ENCODE measurements at places on chromosomes 13 and 19.
A peak's percentile ranks its signal among the peaks of the same experiment; 100 is the strongest.

DNA sequence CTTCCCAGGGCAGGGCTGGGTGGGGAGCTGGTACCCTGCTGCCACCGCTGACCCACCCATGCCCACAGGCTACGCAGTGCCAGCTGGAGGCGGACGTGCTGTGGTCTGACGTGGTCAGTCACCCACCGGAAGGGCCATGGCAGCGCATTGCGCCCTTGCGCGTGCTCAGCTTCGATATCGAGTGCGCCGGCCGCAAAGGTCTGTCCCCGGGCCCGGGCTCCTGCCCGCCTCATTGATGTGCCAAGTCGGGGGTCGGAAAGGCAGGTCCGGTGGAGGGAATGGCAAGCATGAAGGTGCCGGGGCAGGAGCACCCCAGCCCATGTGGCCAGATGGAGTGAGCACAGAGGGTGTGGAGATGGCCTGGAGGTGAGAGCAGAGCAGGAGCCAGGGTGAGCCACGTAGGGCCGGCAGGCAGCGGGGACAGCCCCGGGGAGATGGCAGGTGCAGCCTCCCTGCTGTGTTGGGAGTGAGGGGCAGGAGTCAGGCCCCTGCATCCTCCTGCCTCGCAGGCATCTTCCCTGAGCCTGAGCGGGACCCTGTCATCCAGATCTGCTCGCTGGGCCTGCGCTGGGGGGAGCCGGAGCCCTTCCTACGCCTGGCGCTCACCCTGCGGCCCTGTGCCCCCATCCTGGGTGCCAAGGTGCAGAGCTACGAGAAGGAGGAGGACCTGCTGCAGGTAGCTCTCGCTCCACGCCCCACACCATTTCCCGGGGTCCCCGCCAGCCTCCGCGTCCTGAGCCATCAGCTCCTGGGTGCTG, 16.0 kb upstream of the SPIB start:
- no peak for DNase-seq

- no peak for DNase-seq
Observed at GRCh38 chr19:27824108-27824507, 1388.8 kb downstream of the UQCRFS1 start.

GRCh38 chr13:76293751-76294150, 592.5 kb downstream of the KCTD12 start:
- no peak for DNase-seq

GRCh38 chr13:95253033-95253432, 48.2 kb downstream of the ABCC4 start:
- DNase-seq: no peak

DNA sequence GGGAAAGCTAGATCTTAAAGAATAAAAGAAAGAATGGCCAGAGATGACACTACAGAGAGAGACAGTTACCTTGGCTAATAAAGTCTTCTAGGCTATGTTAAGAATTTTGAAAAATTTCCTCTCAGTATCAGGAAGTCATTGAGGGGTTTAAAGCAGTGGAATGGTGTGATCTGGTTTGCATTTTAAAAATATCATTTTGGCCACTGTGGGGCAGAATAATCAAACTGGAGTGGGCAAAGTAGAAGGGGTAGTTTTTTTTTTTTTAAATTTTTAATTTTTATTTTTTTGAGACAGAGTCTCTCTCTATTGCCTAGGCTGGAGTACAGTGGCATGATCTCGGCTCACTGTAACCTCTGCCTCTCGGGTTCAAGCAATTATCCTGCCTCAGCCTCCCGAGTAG, 4.4 kb upstream of the CNMD start:
- no peak for DNase-seq

- peak; percentile 86 for DNase-seq
Observed at GRCh38 chr19:39397360-39398296, 6.5 kb downstream of the MED29 start.

DNA sequence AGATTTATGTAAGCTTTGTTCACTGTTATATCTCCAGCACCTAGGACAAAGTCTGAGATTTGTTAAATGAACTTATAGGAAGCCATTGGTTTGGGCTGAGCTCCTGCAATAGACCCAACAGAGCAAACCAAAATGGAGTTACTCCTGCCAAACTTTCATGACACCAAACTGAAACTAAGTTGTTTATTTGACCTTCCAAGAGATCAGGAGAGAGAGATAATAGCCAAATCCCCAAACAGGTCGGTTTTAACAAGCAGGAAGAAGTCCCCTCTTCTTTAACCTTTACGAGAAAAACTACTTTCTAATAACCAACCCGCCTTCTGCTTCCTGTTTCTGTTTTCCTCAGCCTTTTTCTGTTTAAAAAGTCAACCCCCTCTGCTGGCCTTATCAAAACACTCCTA, 54.9 kb upstream of the ATP12A start:
- no peak for DNase-seq

DNA sequence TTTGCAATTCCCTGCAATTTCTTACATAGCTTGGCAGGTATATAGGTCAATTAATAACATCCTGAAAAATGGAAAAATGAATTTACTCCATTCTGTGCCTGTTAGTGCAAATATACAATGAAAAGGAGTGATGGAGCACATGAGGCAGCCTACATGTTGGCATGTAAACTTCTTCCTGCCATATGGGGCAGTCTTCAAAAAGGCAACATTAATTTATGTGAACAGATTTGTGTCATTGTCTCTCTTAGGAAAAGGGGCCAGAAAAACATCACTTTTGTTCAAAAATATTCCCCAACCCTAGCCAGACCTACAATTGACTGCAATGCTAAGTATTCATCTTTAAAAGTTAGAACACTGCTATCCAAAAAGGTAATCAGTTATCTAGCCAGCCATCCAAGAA, 332.2 kb downstream of the TBC1D4 start:
- no peak for DNase-seq

Data from Caki2 (cell line).